ENCODE measurements at places on chromosomes 12 and 14.
A peak's percentile ranks its signal among the peaks of the same experiment; 100 is the strongest.

DNA sequence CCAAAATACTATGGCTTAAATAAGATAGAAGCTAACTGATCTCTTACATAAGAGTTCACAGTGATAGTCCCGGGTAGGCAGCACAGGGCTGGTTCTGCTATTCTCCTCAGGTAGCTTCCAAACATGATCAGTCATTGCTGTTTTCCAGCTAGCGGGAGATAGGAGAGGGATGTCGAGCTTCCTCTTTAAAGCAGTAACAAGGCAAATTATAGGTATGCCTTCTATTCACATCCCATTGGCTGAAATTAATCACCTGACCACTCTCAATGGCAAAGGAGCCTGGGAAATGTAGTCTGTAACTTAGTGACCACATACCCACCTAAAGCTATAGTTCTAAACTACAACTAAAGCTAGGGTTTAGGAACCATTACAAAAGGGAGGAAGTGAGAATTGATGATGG lies 34.5 kb upstream of the VRK1 start:
- DNase-seq: peak; percentile 74

- no peak for DNase-seq
These were observed 151.1 kb upstream of the TBX3 start for GRCh38 chr12:114835031-114835430.

DNA sequence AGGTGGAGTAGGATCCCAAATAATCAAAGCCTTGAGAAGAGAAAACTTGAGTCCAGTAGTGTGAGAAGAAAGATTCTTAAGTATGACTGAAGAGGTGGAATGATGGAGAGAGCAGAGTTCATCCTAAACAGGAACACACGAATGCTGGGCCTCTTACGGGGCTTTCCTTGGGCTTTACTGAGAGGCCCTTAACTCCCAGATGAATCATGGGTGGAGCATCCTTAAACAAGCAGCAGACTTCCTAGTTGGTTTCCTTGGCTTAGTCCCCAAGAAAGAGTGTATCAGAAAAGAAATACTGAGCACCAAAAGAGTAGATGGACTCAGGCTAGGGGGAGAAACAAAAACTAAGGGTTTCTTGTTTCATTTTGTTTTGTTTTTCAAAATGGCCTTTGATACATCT lies 132.5 kb downstream of the GPR135 start:
- no peak for DNase-seq

DNA sequence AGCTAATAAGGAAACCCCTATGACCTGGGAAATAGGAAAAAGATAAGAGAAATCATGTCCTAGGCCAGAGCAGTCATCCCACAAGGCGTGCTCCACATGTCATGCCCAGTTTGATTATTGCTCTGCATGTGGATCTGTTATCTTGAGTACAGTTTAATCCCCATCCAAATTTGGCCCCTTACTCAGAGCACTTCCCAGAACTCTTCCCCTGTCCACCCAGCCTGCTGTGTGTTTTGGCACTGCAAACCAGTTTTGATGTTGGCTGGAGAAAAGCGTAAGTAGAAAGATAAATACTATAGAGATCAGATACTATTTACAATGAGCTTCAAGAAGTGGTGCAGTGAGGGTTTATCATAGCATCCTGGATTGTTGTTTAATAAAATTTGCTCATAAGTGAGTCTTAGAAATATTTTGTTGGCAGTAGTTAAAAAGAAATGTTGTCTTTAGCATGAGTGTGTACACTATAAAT lies 83.8 kb downstream of the PTPRB start:
- no peak for DNase-seq

DNA sequence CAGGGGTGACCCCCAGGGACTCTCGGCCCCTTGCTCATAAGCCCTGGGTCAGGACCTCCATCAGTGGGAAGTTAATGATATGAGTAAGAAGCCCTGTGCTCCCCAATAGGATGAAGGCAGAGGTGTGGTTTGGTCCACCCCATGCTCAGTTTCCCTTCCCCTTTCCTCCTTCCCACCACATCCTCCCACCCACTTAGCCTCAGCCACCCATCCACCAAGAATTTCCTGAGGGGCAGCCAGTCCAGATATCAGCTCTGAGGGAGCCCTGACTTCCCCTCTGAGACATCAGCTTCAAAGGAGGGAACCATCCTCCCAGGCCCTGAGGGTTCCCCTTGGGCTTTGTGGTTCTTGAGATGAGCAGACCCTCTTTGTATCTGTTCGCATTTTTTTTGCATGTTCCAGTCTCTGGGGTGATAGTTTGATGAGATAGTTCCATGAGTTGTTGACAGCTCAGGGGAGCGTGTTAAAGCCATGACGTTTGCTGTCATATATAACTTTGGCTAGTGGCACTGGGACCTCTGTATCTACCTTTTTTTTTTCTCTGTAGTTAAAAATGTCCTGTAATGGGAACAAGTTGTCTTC lies 71.2 kb downstream of the LGMN start:
- peak; percentile 97 for DNase-seq

- DNase-seq: no peak
These were observed 105.1 kb downstream of the TMTC3 start for GRCh38 chr12:88247241-88247643.

- DNase-seq: no peak
These were observed 102.0 kb downstream of the PRIMA1 start for GRCh38 chr14:93686268-93686667.

- no peak for DNase-seq
These were observed 1300.5 kb downstream of the TMEM121 start for GRCh38 chr14:106826833-106827369.

DNA sequence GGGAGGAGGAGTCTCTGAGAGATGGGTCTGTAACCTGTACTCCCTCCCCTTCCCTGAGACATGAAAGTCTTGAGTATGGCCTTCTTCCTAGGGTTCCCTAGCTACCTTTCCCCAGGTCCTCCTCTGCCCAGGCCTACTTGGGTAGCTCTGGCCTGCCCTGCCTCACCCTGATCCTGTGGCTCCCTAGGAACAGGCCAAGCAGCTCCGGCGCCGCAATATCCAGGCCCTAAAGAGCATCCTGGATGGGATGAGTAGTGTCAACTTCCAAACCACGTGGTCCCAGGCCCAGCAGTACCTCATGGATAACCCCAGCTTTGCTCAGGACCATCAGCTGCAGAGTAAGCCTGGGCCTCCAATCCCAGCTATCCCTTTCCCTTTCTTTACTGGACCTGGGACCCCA lies 12.3 kb downstream of the PRPF40B start:
- no peak for DNase-seq

- peak; percentile 96 for DNase-seq
These were observed 1.3 kb downstream of the HVCN1 start for GRCh38 chr12:110687396-110688169.

DNA sequence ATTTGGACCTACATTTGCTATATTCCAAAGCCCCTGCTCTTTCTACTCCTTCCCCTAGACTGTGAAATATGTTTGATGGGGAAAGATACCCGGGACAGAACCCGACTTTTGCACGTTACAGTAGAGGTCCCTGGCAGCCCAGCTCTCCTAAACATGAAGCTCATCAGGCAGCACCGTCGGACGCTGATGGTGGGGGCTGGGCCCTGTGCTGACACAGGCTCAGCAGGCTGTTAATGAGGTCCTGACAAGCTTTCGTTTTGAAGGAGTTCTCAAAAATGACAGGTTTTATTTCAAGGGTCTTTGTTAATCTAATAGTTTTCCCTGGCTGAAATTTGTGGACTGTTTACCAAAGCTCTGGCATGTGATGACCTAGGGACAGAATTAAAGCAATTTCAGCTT lies 102.3 kb downstream of the SLC25A47 start:
- no peak for DNase-seq

DNA sequence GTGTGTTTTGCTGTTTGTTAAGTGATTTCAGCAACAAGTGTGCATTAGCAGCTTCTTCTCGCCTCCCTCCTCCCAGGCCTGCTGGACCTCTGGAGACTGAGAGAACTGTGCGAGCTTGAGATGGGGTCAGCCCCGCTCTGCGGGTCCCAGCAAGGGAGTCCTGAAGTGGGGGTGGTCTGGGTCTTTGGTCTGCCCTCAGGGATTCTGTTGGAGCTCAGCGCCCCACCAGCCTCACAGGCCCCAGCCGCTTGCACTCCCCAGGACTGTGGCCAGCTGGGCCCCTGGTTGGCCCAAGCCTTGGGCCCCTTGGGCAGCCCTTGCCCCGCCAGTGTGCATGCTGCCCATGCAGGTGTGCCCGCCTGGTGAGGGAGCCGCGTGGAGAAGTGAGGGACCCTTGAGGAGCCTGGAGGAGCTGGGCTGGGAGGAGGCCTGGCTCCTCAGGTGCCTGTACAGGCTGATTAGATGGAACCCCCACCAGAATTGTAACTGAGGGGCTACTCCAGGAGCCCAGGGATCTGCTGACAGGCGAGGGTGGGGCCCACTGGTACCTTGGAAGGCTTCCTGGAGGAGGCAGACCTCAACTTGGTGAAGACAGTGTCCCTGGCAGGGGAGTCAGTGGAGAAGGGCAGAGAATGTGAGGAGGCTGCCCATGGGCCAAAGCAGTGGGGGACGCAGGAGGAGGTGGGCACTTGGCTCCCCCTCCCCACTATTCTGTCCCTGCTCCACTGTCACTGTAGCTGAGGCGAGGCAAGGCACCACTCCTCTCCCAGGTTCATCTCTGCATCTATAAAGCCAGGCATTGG lies 56.7 kb downstream of the BEGAIN start:
- DNase-seq: no peak

DNA sequence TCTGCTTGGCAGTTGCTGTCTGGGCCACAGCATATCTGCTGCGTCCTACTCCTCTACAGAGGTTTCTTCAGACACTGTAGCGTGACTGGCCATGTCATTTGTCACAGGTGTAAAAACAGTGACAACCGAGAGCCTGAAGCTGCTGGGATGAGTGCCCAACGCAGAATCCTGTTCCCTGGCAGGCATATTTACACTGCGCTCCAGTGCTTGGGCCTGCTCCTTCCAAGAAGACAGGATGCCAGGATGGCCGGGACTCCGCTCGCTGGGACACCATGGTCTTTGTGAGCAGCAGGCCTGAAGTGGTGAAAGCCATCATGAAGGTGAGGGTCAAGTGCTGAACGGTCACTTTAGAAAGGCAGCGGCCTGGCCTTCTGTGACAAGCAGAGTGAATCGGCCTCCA lies 171.4 kb downstream of the EMP1 start:
- no peak for DNase-seq

- DNase-seq: no peak
These were observed 375.9 kb downstream of the BTG1 start for GRCh38 chr12:91769736-91770135.

DNA sequence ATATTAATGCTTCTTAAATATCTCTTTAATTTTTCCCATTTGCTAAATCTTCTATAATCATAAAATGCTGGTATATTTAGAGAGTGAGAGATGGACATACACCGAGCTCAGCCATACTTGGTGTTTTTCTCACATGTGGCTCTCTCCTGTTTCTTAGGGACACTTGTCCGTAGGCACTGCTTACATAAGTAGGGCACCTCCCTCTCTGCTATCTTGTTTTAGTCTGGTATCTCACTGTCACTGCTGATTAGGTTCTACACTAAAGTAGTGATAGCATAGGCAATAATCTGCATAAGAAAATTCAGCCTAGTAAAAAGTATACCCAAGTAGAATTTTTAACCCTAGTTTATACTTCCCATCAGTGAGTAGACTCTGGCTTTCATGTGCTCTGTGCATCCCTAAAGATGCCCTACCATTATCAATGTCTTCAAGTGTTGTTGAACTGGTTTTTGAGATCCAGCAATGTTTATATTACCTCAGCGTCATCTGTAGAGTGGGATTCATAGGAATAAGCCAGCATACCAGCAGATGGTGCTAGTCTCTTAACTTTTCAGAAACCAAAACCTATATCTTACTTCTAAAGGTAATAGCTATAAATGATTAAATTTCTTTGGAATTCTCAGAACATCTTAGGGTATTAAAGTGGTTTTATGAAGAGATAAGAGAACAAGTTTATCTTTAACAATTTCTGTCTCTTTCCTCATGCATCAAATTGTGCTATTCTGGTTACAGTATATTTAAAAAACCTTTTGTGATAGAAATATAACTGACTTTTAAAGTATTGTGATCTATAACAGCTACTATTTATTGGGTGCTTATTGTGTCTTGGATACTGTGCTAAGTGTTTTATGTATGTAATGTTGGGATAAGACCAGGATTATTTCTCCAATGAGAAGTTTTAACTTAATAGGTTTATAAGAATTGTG lies 32.9 kb downstream of the ARID2 start:
- peak; percentile 59 for DNase-seq

DNA sequence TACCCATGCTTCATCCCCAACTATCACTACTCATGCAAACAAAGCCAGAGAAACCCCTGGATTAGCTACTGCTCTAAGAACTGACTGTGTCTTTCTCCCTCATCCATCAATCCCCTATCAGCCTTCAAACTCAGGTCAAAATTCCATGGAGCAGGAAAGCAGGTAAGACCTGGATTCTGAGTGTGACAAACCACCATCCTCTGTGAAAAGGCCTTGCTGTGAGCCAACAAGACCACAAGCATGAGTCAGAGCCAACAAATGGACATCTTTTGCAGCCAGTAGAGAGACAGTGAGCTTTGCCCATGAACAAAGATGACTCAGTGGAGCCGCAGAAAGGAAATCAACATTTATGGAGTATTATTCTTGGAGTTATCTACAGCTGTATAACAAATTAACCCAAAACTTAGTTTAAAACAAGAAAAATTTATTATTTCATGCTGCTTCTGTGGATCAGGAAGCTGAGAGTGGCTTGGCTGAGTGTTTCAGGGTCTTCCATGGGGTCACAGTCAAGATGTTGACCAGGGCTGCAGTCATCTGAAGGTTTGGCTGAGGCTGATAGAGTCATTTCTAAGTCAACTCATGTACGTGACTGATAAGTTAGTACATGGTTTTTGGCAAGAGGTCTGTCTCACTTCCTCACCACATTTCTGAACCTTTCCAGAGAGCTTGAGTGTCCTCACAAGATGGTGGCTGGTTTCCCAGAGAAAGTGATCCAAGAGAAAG lies 61.1 kb downstream of the PITPNM2 start:
- DNase-seq: peak; percentile 97

Measured in NB4 (cell line).